ENCODE measurements at places on chromosomes 2 and 18. TPM values are rescaled to one million over a fixed set of nuclear protein-coding genes. Genes with fewer than 3 reads are reported as not detected.

The DSEL gene
- 2.2 TPM for total RNA-seq

The TSPYL6 gene
- total RNA-seq: not detected

The MPP4 gene
- total RNA-seq: not detected

The SUMO1 gene
- total RNA-seq: 69.1 TPM

The MERTK gene
- total RNA-seq: 5.0 TPM

The TIMM21 gene
- total RNA-seq: 163 TPM

The ARHGAP15 gene
- total RNA-seq: 4.2 TPM

The FLACC1 gene
- total RNA-seq: 5.0 TPM

The C18orf32 gene
- 49.3 TPM for total RNA-seq

The SPC25 gene
- 0.55 TPM for total RNA-seq

The ARMC9 gene
- 2.3 TPM for total RNA-seq

The ABCG5 gene
- total RNA-seq: not detected

The TCF23 gene
- total RNA-seq: 0.10 TPM

The C2orf42 gene
- total RNA-seq: 10.3 TPM

The C2orf81 gene
- total RNA-seq: 0.79 TPM

The SFT2D3 gene
- total RNA-seq: 3.1 TPM

The ZC3H6 gene
- 21.8 TPM for total RNA-seq

The DARS1 gene
- total RNA-seq: 62.0 TPM

The CPO gene
- total RNA-seq: 0.27 TPM

The TUBA4B gene
- not detected for total RNA-seq

The AGXT gene
- total RNA-seq: 0.12 TPM

The HOXD3 gene
- 0.27 TPM for total RNA-seq

The ABCG8 gene
- total RNA-seq: not detected

The GIGYF2 gene
- total RNA-seq: 59.2 TPM

The ONECUT2 gene
- total RNA-seq: 0.02 TPM

The CABLES1 gene
- total RNA-seq: 3.2 TPM

All from left ventricle myocardium superior (tissue), 1 donor.